ENCODE measurements at places on chromosomes 7 and 10.

DNA sequence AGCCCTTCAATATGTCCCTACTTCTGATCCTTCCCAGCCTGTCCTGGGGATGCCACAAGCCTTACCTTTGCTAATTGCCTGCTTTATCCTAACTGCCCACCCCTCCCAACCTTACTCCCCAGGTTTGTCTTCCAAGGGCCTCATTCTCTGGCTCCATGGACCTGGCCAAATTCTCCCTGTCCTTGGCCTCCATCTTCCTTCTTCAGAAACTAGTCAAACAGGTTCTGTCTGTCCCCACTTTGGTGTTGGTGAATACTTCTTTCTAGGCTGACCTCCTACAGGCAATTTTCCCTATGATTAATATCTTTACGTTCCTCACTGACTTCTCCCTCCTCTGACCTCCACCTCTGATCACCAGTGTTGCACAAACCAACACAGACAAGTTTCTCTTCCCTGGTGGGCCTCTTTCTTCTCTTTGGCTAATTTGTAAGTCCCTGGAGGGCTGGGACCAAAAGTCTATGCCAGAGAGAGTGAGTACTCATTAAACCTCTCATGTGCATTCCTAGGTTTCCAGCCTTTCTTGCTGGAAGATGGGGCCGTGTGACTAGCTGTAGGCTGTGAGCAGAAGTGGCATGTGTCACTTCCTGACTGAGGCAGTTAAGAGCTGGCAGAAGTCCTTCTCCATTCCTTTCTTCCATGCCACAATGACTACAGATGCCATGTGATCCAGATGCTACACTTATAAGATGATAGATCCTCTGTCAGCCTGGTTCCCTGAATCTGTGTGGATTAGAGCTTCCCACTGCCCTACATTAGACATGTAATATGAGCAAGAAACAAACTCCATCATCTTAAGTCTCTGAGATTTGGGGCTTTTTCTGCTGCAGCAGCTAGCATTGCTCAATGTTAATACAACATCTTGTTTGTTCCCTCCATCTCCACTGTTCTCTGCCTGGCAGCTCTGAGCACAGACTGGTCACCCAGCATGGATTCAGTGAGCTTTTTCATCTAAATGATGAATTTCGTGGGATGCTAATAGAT is 382.7 kb downstream of the RPS24 start:
- H3K27ac ChIP-seq, result peak overlapping the region; percentile 19
- no peak overlapping the region for H3K4me3 ChIP-seq
- no peak for DNase-seq
- H3K4me1 ChIP-seq, result no peaks in the 10 kb centered on the region

GRCh38 chr7:16167526-16167925 is 253.8 kb downstream of the CRPPA start:
- H3K27ac ChIP-seq, result no peak overlapping the region
- DNase-seq, result no peak
- no peaks in the 10 kb centered on the region for H3K36me3 ChIP-seq
- H3K27me3 ChIP-seq, result no peaks in the 10 kb centered on the region
- no peak overlapping the region for H3K4me3 ChIP-seq

- no peaks in the 10 kb centered on the region for H3K36me3 ChIP-seq
- H3K27ac ChIP-seq, result no peak overlapping the region
- no peak overlapping the region for H3K4me3 ChIP-seq
Observed at GRCh38 chr10:299512-299911, 164.3 kb downstream of the ZMYND11 start.

DNA sequence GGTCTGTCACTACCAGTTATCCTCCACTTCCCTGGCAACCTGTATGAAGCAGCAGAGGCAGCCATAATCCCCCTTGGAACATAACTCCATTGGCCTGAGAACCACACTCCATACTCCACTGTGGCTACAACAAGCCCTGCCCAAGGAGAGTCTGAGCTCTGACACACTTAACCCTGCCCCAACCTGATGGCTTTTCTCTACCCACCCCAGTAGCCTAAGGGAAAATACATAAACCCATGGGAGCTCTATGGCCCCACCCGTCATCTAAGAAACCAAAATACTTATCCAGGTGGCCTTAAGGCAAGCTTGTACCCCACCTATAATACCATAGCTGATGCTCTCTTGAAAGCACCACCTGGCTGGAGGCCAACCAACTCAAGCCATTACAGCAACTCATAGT is 324.8 kb upstream of the GLI3 start:
- no peaks in the 10 kb centered on the region for H3K4me1 ChIP-seq
- H3K27ac ChIP-seq, result no peak overlapping the region

DNA sequence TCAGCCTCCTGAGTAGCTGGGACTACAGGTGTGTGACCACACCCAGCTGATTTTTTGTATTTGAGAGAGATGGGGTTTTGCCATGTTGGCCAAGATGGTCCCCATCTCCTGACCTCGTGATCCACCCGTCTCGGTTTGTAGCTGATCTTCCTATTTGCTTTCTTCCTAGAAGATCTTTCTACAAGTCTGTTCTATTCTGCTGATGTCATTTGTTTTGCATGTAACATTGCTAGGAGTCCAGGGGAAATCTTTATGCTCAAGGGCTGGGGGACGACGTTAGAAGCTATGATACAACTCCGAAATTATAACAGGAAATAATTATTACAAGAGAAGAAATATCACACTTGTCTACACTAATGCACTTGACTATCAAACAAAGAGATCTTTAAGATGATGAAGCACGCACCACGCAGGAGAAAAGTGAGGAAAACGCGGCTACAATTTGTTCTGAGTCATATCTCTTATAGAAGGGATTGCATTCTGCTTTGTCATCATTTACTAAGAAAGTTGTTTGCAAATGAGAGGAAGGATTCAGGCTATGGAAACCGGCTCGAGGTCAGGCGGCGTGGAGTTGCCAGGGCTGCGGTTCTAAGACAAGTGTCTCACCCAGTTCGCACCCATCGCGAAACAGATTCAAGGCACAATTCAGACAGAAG is 103.0 kb upstream of the CARD11 start:
- H3K4me3 ChIP-seq, result no peak overlapping the region
- no peak overlapping the region for H3K27ac ChIP-seq
- no peak for DNase-seq
- H3K4me1 ChIP-seq, result no peaks in the 10 kb centered on the region
- peaks cover 41% of the 10 kb centered on the region for H3K27me3 ChIP-seq

GRCh38 chr10:15744217-15744865 is 24.6 kb upstream of the ITGA8 start:
- DNase-seq, result no peak
- H3K27ac ChIP-seq, result no peak overlapping the region
- no peak overlapping the region for H3K4me3 ChIP-seq
- no peaks in the 10 kb centered on the region for H3K27me3 ChIP-seq
- no peaks in the 10 kb centered on the region for H3K4me1 ChIP-seq

DNA sequence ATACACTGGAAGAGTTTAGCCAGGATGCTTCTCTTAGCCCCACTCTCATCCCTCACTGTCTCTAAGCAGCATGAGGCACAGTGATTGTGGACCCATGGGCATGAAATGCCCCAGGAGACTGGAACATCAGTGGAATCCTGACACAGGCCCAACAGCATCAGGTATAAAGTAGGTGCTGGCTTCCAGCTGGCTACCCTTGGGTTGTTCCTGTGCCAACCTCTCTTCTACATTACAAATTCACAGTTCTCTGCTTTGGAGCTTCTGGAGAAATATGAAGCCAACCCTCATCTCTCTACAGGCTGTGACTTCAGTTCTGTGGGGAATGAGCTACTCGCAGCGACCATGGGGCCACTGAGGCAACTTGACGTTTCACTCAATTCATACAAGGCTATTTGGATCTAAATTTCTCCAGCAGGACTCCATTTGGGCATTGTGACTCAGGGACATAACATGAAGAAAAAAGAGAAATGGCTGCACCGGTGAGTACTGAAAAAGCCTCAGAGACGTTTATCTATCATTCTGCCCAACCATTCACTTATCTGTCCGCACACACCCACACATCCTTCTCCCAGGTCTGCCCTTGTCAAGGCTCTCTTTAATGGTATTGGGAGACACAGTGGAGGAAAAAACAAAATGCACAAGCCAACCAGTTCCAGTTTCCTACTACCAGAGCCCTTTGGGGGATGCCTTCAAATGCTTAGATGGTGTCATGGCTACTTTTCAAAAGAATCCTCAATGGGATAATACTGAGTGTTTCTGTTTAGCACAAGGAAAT is 35.4 kb upstream of the TM9SF3 start:
- no peak overlapping the region for H3K27ac ChIP-seq
- H3K27me3 ChIP-seq, result no peaks in the 10 kb centered on the region
- no peak for DNase-seq
- H3K4me1 ChIP-seq, result no peaks in the 10 kb centered on the region
- no peaks in the 10 kb centered on the region for H3K36me3 ChIP-seq

DNA sequence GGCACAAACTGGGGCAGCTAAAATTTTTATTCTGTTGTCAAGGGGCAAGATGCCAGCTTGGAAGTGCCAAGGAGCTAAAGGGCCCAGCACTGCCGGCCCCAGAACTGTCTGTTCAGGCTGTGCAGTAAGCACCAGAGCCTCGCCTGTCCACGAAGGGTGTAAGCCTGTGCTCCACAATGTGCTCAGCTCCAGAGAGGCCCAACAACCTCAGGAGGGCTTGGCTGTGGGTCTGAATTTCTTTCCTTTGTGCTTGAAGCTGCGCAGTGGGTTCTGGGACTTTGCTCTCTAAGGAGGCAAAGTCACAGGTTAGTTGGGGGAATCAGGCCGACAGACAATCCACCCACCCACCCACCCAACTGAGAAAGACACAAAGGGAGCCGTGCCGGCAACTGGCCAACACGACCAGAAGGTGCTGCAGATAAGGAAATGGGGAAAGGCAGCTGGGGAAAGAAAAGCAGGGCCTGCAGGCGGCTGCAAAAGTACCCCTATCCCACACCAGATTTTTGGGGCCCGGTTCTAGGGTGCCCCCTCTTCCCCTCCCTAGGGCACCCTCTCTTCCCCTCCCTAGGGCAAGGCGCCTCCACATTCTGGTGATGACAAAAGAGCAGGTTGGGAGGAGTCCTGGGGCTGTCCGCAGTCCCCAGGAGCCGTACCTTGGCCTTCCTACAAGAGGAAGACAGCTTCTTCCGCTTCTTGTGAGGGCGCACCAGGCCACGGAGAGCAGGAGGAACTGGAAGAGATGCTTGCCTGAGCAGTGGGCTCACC is 7.7 kb downstream of the DDX56 start:
- no peaks in the 10 kb centered on the region for H3K27me3 ChIP-seq
- no peak overlapping the region for H3K4me3 ChIP-seq
- H3K36me3 ChIP-seq, result peaks cover 81% of the 10 kb centered on the region
- H3K4me1 ChIP-seq, result peaks cover 4% of the 10 kb centered on the region
- no peak for DNase-seq

DNA sequence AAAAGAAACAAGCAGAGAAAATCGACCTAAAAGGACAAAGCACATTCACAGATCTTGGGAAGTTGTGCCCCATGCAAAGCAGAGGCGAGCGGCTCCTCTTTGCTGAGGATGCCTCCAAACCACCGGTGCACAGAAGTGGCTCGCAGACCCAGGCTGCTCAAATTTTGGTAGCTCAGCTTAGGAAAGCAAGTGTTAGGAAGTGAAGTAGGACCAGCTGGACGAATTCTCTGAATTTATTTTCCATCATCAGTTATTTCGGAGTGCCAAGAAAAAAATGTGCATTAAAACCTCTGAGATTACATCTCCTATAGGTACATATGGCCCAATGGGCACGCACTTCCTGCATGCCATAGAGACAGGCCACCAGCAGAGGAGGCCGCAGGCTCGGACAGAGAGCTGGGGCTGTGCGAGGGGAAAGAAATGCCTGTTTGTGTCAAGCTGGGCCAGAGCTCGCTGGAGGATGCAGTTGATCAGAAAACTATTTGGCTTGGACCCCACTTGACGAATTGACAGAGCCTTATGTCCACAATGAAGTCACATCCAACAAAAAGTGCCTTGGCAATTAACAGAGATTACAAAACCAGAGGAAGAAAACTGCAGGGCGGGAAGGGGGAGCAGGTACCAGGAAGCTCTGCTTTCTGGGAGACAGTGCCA is 122.3 kb upstream of the LYZL2 start:
- peak; percentile 42 for DNase-seq
- no peaks in the 10 kb centered on the region for H3K27me3 ChIP-seq
- H3K4me3 ChIP-seq, result no peak overlapping the region
- H3K27ac ChIP-seq, result no peak overlapping the region

DNA sequence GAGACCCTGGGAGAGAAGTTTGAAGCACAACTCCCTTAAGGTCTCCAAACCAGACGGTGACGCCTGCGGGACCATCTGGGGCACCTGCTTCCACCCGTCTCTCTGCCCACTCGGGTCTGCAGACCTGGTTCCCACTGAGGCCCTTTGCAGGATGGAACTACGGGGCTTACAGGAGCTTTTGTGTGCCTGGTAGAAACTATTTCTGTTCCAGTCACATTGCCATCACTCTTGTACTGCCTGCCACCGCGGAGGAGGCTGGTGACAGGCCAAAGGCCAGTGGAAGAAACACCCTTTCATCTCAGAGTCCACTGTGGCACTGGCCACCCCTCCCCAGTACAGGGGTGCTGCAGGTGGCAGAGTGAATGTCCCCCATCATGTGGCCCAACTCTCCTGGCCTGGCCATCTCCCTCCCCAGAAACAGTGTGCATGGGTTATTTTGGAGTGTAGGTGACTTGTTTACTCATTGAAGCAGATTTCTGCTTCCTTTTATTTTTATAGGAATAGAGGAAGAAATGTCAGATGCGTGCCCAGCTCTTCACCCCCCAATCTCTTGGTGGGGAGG is 10.8 kb downstream of the SERPINE1 start:
- H3K27me3 ChIP-seq, result no peaks in the 10 kb centered on the region
- peaks cover 7% of the 10 kb centered on the region for H3K4me1 ChIP-seq
- DNase-seq, result no peak
- H3K4me3 ChIP-seq, result peak overlapping the region; percentile 2
- peak overlapping the region; percentile 85 for H3K27ac ChIP-seq
- peaks cover 19% of the 10 kb centered on the region for H3K36me3 ChIP-seq

DNA sequence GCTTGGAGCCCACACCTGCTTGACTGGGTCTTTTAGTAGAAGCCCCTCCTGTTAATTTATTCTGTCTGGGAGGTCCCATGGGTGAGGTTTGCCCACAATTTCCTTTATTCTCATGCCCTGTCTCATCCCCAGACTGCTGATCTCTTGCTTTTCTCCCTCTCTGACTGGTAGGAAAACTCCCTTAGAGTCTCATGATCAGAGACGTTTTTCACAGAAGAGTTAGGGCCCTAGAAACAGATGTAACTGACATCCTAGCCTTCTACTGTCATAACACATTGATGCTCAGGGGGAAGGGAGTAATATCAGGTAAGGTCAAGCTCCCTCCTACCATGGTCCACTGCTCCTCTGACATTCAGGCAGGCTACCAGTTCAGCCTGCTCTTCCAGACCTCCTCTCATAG is 43.7 kb upstream of the WASL start:
- no peak overlapping the region for H3K27ac ChIP-seq
- H3K36me3 ChIP-seq, result no peaks in the 10 kb centered on the region
- H3K27me3 ChIP-seq, result no peaks in the 10 kb centered on the region
- H3K4me3 ChIP-seq, result no peak overlapping the region
- DNase-seq, result no peak
- H3K4me1 ChIP-seq, result no peaks in the 10 kb centered on the region

DNA sequence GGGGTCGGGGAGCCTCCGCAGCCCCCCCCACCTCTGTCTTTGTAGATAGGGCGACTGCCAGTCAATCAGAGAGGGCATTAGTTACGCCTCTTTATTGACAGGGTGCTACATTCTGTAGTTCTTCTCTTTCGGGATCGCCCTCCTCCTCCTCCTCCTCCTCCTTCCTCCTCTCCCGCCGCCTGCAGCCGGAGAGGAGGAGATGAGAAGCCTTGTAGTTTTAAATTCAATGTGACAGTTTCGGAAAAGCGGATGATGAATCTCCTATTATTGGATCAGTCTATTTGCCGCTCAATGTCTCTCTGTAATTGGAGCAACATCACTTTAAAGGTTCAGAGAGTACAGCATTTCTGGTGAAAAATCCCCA is 587 bp upstream of the UNCX start:
- H3K4me3 ChIP-seq, result no peak overlapping the region
- H3K27ac ChIP-seq, result no peak overlapping the region
- DNase-seq, result no peak
- peaks cover 98% of the 10 kb centered on the region for H3K27me3 ChIP-seq
- peaks cover 16% of the 10 kb centered on the region for H3K4me1 ChIP-seq
- no peaks in the 10 kb centered on the region for H3K36me3 ChIP-seq
